ENCODE measurements at places on chromosomes 1 and 21.

GRCh38 chr1:68433395-68433794, 16.4 kb downstream of the RPE65 start:
- no peak for DNase-seq

GRCh38 chr1:166929911-166930310, 45.4 kb downstream of the ILDR2 start:
- no peak for DNase-seq

- DNase-seq: no peak
Measured at GRCh38 chr1:29497395-29498125, 261.2 kb downstream of the PTPRU start.

DNA sequence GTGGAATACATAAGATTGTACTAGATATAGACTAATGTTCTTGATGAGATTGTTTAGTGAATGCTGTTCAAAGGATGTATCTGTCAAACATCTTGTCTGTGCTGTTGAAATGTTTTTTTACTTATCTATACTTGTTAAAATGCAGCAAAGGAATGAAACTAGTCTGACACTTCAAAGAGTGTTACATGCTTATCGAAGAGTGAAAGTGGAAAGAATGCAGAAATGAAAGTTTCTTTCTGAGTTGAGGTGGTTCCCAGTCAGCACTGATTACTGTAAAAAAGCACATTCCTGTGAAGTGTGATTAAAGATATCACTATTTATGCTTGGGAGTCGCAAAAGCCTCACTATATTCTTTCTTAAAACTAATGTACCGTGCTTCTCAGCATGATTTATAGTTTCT, 1225.2 kb downstream of the NCAM2 start:
- no peak for DNase-seq

GRCh38 chr1:204031098-204031710, 41.7 kb upstream of the SOX13 start:
- no peak for DNase-seq

DNA sequence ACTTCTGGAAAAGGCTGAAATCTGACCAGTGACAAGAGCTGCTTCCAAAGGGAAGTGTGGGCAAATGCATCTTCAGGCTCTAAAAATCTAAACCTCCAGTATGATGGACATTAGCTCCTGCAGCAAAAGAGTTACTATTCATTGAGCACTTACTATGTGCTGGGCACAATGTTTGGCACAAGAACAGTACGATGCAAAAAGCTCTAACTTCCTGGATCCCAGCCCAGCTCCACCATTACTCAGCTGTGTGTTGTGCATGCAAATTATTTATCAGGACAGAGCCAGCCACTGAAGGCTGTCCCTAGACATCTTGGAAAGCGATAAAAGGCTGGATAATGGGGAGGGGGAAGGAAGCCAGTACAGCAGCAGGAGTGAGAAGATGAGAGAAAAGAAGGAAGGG, 143.5 kb downstream of the ELAVL4 start:
- DNase-seq: no peak

GRCh38 chr1:109538827-109539555, 681 bp upstream of the GPR61 start:
- no peak for DNase-seq

DNA sequence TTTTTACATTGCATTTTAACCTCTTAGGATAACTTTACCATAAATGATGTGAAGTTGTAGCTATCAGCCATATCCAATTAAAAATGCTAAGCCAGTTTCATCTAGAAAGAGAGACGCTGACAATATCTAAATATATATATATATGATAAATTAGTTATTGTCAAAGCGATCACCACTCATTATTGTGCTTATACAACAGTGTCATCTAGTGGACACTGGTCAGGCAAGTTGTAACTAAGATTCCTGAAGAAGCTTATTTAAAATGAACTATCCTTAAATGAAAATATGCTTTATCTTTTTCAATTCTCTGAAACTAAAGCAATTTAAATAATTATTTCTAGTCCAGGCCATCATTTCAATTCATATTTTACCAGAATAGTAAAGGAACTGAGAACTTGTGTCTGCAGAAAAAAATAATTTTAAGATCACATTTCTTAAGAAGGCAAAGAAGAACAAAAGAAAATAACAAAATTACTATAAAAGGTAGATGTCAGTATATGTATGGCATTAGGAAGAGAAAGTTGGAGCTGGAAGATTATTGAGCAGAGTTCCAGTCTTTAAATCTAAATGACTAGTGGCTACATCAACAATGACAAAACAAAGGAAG, 193.3 kb upstream of the SNX7 start:
- no peak for DNase-seq

GRCh38 chr1:186286615-186287315, 88.3 kb downstream of the TPR start:
- DNase-seq: no peak

DNA sequence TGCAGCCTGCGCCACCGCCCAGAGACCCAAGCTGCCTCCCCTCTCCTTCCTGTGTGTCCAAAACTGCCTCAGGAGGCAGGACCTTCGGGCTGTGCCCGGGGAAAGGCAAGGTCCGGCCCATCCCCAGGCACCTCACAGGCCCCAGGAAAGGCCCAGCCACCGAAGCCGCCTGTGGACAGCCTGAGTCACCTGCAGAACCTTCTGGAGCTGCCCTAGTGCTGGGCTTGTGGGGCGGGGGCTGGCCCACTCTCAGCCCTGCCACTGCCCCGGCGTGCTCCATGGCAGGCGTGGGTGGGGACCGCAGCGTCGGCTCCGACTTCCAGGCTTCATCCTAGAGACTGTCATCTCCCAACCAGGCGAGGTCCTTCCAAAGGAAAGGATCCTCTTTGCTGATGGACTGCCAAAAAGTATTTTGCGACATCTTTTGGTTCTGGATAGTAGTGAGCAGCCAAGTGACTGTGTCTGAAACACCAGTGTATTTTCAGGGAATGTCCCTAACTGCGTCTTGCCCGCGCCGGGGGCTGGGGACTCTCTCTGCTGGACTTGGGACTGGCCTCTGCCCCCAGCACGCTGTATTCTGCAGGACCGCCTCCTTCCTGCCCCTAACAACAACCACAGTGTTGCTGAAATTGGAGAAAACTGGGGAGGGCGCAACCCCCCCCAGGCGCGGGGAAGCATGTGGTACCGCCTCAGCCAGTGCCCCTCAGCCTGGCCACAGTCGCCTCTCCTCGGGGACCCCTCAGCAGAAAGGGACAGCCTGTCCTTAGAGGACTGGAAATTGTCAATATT, 19.0 kb upstream of the CCDC27 start:
- DNase-seq: no peak

- DNase-seq: no peak
Measured at GRCh38 chr1:3341236-3341994, 113.0 kb upstream of the ARHGEF16 start.

GRCh38 chr1:51372561-51372960, 42.2 kb upstream of the TTC39A start:
- DNase-seq: no peak

GRCh38 chr1:37965301-37965700, 18.4 kb upstream of the INPP5B start:
- no peak for DNase-seq

DNA sequence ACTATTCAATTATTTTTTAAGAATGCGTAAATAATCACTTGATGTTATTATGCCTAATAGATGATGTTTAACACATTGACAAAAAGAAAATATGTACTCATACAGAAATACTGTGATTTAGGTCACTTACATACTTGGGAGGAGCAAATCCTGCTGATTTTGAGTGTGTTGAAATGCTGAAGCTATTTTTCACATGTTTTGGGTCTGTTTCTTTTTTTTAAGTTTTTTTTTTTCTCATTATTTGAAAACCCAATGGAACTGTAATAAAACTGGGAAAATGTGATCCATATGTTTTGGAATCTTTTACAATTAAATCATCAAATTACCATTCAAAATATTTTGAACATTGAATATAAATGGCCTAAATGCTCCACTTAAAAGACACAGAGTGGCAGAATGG, 366.2 kb upstream of the ADAMTS5 start:
- no peak for DNase-seq

DNA sequence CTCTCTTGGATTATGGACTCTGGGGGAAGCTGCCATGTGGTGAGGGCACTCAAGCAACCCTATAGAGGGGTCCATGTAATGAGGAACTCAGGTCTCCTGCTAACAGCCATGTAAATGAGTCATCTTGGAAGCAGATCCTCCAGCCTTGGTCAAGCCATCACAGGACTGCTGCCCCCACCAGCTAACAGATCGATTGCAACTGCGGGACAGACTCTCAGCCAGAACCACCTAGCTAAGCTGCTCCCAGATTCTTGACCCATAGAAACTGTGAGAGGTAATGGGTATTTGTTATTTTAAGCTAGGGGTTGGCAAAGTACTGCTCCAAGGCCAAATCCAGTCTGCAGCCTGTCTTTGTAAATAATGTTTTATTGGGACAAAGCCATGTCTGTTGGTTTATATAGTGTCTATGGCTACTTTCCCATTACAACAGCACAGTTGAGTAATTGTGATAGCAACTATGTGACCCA, 27.6 kb upstream of the MAP3K7CL start:
- no peak for DNase-seq

DNA sequence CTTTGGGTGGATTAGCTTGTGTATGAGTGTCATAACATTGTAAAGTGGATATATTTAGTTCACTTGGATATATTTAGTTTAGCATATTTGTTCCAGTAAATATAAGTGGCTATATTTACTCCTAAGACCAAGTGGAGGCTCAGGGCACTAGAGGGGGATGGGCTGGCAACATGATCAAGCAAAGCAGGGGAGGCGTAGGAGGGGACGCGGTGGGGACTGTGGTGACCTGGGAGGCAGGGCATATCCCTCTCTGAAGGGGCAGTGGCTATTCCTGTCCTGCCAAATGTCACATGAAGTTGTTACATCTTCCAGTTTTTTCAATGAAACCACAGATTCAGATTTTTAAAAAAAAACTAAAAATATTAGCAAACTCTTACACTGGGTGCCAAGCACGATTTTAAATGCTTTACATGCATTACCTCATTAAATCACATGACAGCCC, 51.9 kb upstream of the EDN2 start:
- DNase-seq: no peak

DNA sequence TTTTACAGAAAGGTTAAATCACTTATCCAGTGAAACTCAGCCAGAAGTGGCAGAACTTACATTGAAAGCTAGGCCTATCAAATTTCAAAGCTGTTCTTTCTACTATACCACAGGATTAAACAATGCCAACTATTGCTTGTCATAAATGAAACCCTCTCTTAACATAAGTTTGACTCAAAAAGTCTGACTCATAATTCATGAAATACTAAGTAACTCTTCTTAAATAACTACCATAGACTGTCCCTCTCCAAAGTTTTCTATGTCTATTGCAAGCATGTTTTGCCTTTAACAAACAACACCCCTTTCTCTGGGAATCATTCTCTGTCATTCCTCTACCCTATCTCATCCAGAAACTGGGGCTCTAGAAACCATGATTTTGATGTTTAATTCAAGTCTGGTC, 109.5 kb upstream of the UBE2U start:
- no peak for DNase-seq

GRCh38 chr1:241553886-241554592, 21.9 kb downstream of the KMO start:
- DNase-seq: no peak

- DNase-seq: no peak
Measured at GRCh38 chr1:161017756-161018630, 3.0 kb downstream of the F11R start.

GRCh38 chr21:43911015-43911934, 46.3 kb downstream of the AGPAT3 start:
- DNase-seq: no peak

GRCh38 chr1:204507317-204508105, 8.7 kb upstream of the MDM4 start:
- no peak for DNase-seq

- DNase-seq: no peak
Measured at GRCh38 chr1:42282024-42282579, 52.9 kb downstream of the FOXJ3 start.

GRCh38 chr21:38910390-38911067, 104.8 kb downstream of the ETS2 start:
- no peak for DNase-seq

GRCh38 chr1:40842207-40842606, 20.0 kb downstream of the CITED4 start:
- no peak for DNase-seq

GRCh38 chr1:210800756-210801155, 333.2 kb downstream of the KCNH1 start:
- DNase-seq: no peak

All from stimulated activated naive CD4-positive, alpha-beta T cell (primary cell).